ENCODE measurements at places on chromosomes 4 and X.

DNA sequence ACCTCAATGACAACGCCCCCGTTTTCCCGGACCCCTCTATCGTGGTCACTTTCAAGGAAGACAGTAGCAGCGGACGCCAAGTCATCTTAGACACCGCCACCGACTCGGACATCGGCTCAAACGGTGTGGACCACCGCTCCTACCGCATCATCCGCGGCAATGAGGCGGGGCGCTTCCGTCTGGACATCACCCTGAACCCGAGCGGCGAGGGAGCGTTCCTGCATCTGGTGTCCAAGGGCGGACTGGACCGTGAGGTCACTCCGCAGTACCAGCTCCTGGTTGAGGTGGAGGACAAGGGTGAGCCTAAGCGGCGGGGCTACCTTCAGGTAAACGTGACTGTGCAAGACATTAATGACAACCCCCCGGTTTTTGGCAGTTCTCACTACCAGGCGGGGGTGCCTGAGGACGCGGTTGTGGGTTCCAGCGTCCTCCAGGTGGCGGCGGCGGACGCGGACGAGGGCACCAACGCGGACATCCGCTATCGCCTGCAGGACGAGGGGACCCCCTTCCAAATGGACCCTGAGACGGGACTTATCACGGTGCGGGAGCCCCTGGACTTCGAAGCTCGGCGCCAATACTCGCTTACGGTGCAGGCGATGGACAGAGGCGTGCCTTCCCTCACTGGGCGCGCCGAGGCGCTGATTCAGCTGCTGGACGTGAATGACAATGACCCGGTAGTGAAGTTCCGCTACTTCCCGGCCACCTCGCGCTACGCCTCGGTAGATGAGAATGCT lies 2.2 kb downstream of the FAT4 start:
- DNase-seq: no peak

- DNase-seq: no peak
These were observed 20.0 kb downstream of the TMEM154 start for GRCh38 chr4:152659806-152660205.

DNA sequence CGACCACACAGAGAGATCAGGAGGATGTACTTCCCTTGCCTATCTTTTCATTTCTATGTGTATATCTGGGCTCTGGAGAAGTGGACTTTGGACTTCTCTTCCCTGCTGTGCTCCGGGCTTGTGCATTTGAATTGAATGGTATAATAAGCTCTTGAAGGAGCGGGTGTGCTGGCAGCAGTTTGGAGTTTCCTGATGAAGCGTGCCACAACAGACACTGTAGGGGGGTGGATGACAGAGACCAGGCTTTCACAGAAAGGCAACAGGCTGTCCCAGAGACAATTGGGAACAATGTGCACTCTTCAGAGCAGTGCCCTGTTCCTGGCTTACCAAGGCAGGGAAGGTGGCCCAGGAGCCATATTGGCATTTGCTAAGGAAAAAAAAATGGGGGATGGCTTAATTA lies 170.1 kb downstream of the FRMPD4 start:
- no peak for DNase-seq

GRCh38 chr4:140581078-140581477 lies 12.3 kb upstream of the UCP1 start:
- no peak for DNase-seq

- DNase-seq: no peak
These were observed 59.9 kb upstream of the AP1S2 start for GRCh38 chrX:15914486-15914885.
